ENCODE measurements at places on chromosomes 1 and 21.
A peak's percentile ranks its signal among the peaks of the same experiment; 100 is the strongest.

DNA sequence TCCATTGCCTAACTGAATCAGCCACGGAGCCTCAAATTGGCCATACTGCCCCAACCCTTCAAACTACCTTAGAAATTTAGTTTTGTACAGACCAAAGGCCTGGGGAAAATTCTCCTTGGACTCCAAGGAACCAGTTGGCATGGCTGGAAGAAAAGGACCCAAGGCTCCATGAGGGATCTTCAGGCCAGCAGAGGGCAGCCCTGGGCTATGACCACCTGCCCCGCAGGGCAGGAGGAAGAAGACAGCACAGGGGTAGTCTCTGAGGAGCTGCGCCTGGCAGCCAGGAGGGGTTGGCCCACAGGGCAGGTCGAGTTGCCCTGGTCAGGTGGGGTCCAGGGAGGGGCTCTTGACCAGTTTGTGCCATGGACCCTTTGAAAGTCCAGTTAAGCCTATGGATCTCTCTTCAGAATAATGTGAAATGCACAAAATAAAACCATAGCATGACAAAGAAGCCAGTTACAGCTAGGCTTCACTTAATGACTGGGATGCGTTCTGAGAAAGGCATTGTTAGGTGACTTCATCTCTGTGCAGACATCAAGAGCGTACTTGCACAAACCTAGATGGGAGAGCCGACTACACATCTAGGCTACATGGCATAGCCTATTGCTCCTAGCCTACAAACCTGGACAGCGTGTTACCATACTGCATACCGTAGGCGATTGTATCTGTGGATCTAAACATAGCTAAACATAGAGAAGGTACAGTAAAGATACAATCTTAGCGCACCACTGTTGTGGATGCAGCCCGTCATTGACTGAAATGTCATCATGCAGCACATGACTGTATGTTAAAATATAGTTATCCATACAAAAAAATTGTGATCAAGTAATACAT is 26.1 kb downstream of the CACNA1S start:
- peak; percentile 78 for DNase-seq

DNA sequence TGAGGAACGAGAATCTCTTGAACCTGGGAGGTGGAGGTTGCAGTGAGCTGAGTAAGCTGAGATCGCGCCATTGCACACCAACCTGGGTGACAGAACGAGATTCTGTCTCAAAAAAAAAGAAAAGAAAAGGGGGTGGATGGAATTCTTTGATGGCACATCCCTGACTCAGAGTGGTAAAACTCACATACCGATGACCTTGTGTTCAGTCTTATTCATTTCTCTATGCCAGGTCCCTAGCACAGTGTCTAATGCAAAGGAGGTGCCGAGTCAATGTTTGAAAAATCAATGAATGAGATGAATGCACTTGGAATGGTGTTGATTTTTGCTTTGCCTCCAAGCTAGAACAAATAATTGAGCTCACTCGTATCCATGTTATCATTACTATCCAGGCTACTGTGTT is 18.5 kb upstream of the FAM20B start:
- DNase-seq = no peak

DNA sequence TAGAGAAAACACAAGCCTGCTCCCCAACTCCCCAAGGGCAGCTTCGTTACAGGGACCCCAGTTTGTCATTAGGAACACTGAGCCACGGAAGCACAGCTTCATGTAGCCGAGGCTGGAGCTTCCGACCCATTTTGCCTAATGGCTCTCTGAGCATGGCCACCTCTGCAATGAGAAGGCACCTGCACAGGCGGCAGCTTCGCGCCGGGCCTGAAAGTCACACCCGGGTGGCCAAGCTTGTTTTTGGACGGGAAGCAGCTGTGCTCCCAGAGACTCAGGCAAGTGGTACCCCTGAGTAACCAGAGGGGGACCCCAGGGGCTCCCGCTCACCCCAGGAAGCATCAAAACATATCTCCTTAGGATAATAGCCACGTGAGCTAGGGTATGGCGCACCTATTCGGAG is 80.9 kb downstream of the SLC66A1 start:
- DNase-seq = no peak

DNA sequence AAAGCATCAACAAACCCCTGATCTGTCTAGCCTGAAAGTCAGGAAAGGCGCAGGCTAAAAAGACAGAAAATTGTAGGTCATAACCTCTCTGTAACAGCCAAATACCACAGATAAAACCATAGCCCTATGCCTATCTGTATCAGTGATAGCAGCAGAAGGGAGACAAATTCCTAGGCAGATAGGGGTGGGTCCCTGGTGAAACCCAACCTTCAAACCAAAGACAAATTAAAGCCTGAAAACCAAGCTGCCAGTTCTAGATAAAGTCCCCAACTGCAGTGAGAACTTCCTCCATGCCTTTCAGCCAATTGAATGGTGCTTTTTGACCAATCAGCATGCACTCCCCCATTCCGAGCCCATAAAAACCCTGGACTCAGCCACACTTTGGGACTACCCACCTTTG is 115.3 kb downstream of the NTPCR start:
- no peak for DNase-seq

Data from body of pancreas (tissue), 4 donors.